ENCODE measurements at places on chromosomes 13 and 19. TPM values are rescaled to one million over a fixed set of nuclear protein-coding genes. Genes with fewer than 3 reads are reported as not detected.

ZNF225 gene
- 3.8 TPM for total RNA-seq

C13orf42 gene
- not detected for total RNA-seq

FCGBP gene
- 8.1 TPM for total RNA-seq

HNRNPUL1 gene
- 155 TPM for total RNA-seq

VSTM1 gene
- total RNA-seq = 0.33 TPM

YJEFN3 gene
- 2.9 TPM for total RNA-seq

DCLK1 gene
- total RNA-seq = 40.1 TPM

MISP3 gene
- 5.4 TPM for total RNA-seq

PINLYP gene
- total RNA-seq = 3.3 TPM

LRRC63 gene
- total RNA-seq = not detected

GRCh38 chr19:47111682-47112165 lies 1.9 kb downstream of the ZC3H4 start:
- peaks cover 29% of the 10 kb centered on the region for H3K4me1 ChIP-seq
- H3K4me3 ChIP-seq = peak overlapping the region; percentile 94
- H3K36me3 ChIP-seq = no peaks in the 10 kb centered on the region
- no peak for DNase-seq
- H3K27ac ChIP-seq = peak overlapping the region; percentile 100

DNA sequence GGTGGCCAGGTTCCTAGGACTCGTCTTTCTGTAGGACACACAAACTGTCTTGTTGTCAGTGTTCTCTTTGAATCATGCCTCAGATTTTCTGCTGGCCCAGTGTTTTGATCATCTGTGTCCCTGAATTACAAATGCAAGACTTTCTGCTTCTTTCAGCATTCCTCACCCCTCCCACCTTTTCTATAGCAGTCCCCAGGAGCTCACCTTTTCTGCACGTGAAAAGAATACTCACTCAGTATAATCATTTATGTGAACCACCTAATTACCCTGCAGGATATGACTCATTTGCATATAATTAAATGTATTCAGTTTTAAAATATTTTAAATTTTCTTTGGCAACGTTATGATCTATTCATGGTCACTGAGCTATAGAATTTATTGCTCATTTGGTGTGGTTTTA lies 389.2 kb downstream of the ITGBL1 start:
- no peak for DNase-seq
- no peak overlapping the region for H3K4me3 ChIP-seq
- no peaks in the 10 kb centered on the region for H3K27me3 ChIP-seq
- no peaks in the 10 kb centered on the region for H3K4me1 ChIP-seq
- no peak overlapping the region for H3K27ac ChIP-seq

DNA sequence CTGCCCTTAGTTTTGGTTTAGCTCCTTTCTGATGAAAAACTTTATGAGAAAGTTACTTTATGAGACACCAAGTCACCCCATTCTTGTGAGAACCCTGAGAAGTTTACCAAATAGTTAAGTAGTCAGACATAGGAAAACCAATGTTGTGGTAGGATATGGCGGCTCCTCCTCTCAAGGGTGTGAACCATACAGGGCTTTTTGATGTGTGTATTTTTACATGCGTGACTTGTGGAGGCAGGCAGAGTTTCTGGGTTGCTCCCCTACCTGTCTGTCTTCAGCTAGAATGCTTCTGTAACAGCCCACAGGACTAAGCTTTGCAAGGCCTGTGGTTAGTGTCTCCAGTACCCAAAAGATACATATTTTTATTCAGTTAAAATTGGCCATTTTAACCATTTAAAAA lies 18.3 kb downstream of the UBAC2 start:
- DNase-seq = peak; percentile 34
- no peak overlapping the region for H3K4me3 ChIP-seq
- H3K4me1 ChIP-seq = peaks cover 57% of the 10 kb centered on the region
- H3K27ac ChIP-seq = peak overlapping the region; percentile 30
- no peaks in the 10 kb centered on the region for H3K27me3 ChIP-seq

- H3K4me1 ChIP-seq = peaks cover 10% of the 10 kb centered on the region
- H3K36me3 ChIP-seq = no peaks in the 10 kb centered on the region
- H3K27ac ChIP-seq = no peak overlapping the region
- no peak overlapping the region for H3K4me3 ChIP-seq
- DNase-seq = no peak
These were observed 15.5 kb downstream of the PGLS start for GRCh38 chr19:17526922-17527321.

- H3K36me3 ChIP-seq = no peaks in the 10 kb centered on the region
- H3K27me3 ChIP-seq = no peaks in the 10 kb centered on the region
- no peaks in the 10 kb centered on the region for H3K4me1 ChIP-seq
- DNase-seq = no peak
- no peak overlapping the region for H3K4me3 ChIP-seq
These were observed 214.1 kb upstream of the KL start for GRCh38 chr13:32802159-32802558.

- H3K27ac ChIP-seq = no peak overlapping the region
- no peak for DNase-seq
- H3K27me3 ChIP-seq = peaks cover 74% of the 10 kb centered on the region
- peaks cover 6% of the 10 kb centered on the region for H3K36me3 ChIP-seq
- H3K4me3 ChIP-seq = peak overlapping the region; percentile 45
These were observed 451 bp upstream of the ICAM5 start for GRCh38 chr19:10289167-10289835.

DNA sequence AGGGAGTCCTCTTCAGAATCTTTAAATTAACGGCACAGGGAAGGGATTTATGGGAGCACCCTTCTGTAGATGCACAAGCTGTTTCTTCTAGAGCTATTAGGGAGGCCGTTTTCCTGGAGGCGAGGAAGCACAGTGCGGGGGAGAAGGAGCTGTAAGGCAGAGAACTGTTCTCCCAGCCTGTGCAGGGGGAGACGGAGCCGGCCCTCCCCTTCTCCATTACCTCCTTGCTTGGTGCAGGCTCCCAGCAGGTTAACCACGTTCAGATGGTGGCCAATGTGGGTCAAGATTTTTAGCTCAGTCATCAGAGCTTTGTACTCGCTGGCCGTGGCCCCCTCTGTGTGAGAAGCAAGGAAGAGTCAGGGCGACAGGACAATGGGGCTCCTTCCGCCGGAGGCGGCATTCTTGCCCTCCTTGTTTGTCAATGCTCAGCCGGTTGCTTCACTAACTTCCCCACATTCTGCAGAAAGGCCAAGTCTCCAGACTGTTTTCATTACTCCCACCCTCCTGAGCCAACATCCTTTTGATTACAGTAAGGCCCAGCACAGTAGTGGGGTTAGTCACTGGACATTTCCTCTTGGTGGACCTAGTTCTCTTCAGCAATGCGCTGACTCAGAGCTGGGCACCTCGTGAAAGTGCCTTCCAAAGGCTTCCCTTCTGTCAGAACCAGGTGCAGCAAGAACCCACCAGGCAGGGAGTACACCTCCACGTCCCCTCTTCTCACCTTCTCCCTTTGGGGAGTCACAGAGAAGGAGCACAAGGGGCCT lies 165.4 kb downstream of the FLT1 start:
- DNase-seq = no peak
- H3K4me3 ChIP-seq = no peak overlapping the region

DNA sequence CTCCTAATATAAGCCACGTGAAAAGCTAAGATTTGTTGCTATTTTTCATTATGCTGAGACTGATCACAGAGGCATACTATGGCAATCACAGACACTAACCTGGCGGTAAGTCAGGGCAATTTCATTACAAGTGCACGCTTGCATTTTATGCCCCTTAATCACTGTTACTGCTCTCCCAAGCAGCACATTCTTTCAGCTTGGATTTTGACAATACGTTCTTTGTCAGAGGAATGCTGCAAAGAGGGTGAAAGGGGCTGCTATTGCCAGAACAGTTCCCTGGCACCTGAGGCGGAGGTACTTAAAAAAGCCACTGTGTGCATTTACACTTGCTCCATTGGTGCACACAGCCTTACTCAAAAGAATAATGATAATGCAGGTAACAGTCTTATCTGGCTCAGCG lies 346.6 kb downstream of the RFC3 start:
- H3K4me3 ChIP-seq = no peak overlapping the region
- H3K27ac ChIP-seq = no peak overlapping the region
- H3K27me3 ChIP-seq = no peaks in the 10 kb centered on the region
- no peak for DNase-seq

GRCh38 chr13:105276571-105276970 lies 1258.9 kb downstream of the EFNB2 start:
- no peaks in the 10 kb centered on the region for H3K27me3 ChIP-seq
- H3K36me3 ChIP-seq = no peaks in the 10 kb centered on the region
- no peak for DNase-seq
- H3K27ac ChIP-seq = no peak overlapping the region
- no peaks in the 10 kb centered on the region for H3K4me1 ChIP-seq

GRCh38 chr13:30097701-30098100 lies 209.7 kb downstream of the KATNAL1 start:
- no peak overlapping the region for H3K27ac ChIP-seq
- no peaks in the 10 kb centered on the region for H3K36me3 ChIP-seq
- no peak for DNase-seq

DNA sequence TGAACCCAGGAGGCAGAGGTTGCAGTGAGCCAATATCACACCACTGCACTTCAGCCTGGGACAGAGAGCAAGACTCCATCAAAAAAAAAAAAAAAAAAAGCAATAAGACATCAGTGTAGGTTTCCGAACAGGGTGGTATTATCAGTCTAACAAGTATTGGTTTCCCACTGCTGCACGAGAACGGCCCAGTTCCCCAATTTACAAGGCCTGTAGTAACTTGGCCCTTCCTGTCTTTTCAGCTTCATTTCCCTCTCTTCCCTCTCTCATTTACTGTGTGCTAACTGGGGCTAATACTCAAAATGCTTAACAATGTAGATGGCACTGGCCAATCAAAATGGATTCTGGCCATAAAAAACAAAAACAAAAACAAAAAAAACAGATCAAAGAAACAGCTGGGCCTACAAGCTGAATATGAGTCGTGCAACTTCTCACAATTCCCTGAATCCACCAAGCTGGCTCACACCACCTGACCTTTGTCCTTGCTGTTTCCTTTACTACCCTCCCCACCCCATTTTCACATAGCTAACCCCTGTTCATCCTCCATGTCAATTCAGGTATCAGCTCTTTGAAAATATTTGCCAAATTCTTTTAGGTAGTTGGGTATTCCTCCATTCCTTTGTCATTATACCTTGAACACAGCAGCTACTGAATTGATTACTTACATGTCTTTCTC lies 2.4 kb downstream of the TEX101 start:
- H3K27me3 ChIP-seq = no peaks in the 10 kb centered on the region
- no peak overlapping the region for H3K4me3 ChIP-seq
- DNase-seq = no peak
- no peaks in the 10 kb centered on the region for H3K36me3 ChIP-seq
- H3K27ac ChIP-seq = no peak overlapping the region

GRCh38 chr13:73369095-73369494 lies 310.3 kb downstream of the KLF5 start:
- H3K36me3 ChIP-seq = no peaks in the 10 kb centered on the region
- H3K27ac ChIP-seq = no peak overlapping the region
- H3K4me3 ChIP-seq = no peak overlapping the region
- no peak for DNase-seq

DNA sequence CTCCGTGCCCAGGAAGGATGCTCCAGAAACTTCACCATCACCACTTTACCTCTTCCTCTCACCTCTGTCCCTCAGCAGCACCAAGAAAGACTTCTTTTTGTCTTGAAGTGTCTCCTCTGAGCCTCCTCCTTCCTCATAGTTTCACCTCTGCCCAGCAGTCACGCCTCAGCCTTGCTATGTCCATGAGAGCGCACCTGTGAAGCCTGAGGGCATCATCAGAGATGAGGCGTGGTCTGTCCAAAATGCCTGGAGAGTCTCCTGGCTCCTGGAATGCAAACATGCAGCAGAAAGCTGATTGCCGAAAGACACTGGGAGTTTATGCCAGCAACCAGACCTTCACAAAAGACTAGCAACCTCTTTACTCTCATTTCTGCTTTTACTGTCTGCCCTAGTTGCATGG lies 336.6 kb downstream of the TEX29 start:
- no peaks in the 10 kb centered on the region for H3K36me3 ChIP-seq
- no peak overlapping the region for H3K4me3 ChIP-seq
- H3K27ac ChIP-seq = no peak overlapping the region
- H3K27me3 ChIP-seq = no peaks in the 10 kb centered on the region
- peaks cover 7% of the 10 kb centered on the region for H3K4me1 ChIP-seq

- H3K27me3 ChIP-seq = no peaks in the 10 kb centered on the region
- H3K4me1 ChIP-seq = no peaks in the 10 kb centered on the region
- H3K27ac ChIP-seq = no peak overlapping the region
- H3K36me3 ChIP-seq = peaks cover 52% of the 10 kb centered on the region
- H3K4me3 ChIP-seq = no peak overlapping the region
These were observed 22.9 kb downstream of the TLE2 start for GRCh38 chr19:3006075-3006767.

DNA sequence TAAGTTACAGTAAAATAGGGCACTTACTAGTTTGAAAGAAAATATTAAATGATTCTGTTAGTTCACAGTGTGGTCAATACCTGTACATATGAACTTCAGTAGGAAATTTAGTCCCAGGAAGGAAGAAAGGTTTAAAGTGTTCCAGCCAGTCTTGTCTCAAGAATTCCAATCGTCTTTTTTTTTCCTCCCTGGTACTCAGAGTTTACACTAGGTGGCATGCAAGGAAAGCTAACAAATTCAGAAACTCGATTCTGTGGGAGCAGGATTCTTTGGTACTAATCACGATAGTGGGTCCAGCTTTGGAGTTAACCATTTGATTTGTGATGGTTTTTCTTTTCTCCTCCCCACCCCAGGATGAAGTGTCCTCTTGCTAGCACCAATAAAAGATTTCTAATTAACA lies 43.6 kb downstream of the POLR1D start:
- H3K27me3 ChIP-seq = no peaks in the 10 kb centered on the region
- no peaks in the 10 kb centered on the region for H3K36me3 ChIP-seq
- H3K4me1 ChIP-seq = peaks cover 16% of the 10 kb centered on the region
- no peak for DNase-seq

- DNase-seq = no peak
- no peaks in the 10 kb centered on the region for H3K27me3 ChIP-seq
- peaks cover 38% of the 10 kb centered on the region for H3K4me1 ChIP-seq
- H3K4me3 ChIP-seq = no peak overlapping the region
- H3K36me3 ChIP-seq = no peaks in the 10 kb centered on the region
These were observed 15.9 kb upstream of the JUND start for GRCh38 chr19:18297308-18297707.

DNA sequence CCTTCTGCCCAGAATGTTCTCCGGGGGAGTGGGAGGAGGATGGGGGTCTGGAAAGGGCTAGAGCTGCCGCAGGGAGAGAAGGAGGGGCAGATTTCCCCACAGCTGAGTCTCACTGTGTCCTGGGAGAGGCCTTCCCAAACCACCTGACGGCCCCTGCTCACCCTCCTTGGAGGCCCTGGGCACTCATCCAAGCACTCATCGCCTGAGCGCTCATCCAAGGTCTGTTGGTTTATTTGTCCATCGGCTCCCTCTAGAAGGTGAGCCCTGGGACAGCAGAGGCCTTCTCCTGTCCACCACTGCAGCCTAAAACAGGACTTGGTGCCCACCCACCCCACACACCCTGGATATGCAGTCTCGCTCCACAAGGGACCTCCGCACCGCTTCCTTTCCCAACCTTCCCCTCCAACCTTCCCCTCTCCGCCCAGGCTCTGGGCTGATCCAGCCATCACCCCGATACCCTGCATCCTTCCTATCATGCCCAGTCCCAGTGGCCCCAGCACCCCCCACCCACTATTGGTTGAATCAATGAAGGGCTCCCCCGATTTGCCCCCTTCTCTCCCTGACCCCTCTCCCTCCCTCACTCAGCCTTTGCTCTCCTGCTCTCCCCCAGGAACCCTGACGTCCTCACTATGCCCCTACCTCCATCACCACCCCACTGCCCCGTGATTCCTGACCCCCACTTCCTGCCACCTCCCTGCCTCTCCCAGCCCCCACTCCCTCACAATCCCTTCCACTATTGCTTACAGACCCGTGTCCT lies 1.7 kb downstream of the UBXN6 start:
- DNase-seq = no peak
- peak overlapping the region; percentile 67 for H3K4me3 ChIP-seq
- peaks cover 30% of the 10 kb centered on the region for H3K36me3 ChIP-seq
- peaks cover 22% of the 10 kb centered on the region for H3K4me1 ChIP-seq
- H3K27me3 ChIP-seq = no peaks in the 10 kb centered on the region
- H3K27ac ChIP-seq = peak overlapping the region; percentile 95

Measured in esophagus muscularis mucosa (tissue), 4 donors.